Sigmoid colon (tissue), 7 donors: ENCODE measurements at places on chromosomes 2 and 18. TPM values are rescaled to one million over a fixed set of nuclear protein-coding genes. Genes with fewer than 3 reads are reported as not detected.

GRCh38 chr2:80887841-80888378 is 583.4 kb upstream of the LRRTM1 start:
- H3K4me3 ChIP-seq: no peak overlapping the region
- no peaks in the 10 kb centered on the region for H3K36me3 ChIP-seq
- no peak for DNase-seq
- H3K27ac ChIP-seq: no peak overlapping the region
- no peaks in the 10 kb centered on the region for H3K4me1 ChIP-seq

DNA sequence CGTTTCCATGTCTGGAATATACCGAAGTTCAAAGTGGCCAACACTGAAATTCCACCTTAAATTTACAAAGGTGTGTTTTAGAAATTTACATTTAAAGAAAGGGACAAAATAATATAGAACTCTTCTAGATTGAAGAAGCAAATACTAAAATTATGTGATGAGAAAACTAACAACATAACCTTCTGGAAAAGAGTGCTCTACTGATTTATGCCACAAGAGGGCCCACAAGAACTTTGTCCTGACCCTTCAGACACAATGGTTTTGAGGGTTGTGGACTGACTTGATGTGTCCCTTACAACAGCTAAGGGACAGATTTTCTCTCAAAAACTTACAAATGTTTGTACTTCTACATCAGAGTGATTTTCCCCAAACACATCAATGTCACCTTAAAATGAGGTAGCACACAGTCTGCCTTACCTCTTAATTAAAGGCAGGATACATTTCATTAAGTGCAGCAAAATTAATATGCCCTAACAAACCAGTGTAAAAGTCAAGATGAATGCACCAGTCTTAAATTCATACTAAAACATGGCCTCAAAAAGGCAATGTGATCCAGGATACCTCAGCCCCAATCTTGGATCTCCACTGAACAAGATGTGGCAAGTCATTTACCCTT is 36.2 kb downstream of the EIF2AK3 start:
- H3K4me3 ChIP-seq: no peak overlapping the region
- DNase-seq: no peak
- peaks cover 16% of the 10 kb centered on the region for H3K36me3 ChIP-seq
- H3K4me1 ChIP-seq: no peaks in the 10 kb centered on the region
- no peaks in the 10 kb centered on the region for H3K27me3 ChIP-seq
- H3K27ac ChIP-seq: no peak overlapping the region

DNA sequence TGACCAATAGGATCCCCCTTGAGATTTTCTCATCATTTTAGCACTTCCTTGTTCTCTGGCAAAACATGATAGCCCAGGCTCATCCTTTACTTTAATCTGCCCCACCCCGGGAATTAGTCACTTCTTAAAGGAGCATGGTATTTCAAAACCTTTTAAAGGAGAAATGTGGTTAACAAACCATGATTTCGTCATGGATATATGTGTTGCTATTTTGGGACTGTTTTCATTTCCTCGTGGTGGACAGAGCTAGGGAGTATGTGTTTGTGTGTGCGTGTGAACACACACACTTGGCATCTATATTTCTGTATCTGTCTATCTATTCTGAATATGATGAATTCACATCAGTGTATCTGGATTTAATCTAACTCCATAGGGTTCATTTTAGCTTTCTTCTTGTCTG is 128.1 kb downstream of the BIRC6 start:
- peaks cover 12% of the 10 kb centered on the region for H3K4me1 ChIP-seq
- no peak overlapping the region for H3K27ac ChIP-seq
- DNase-seq: no peak
- no peak overlapping the region for H3K4me3 ChIP-seq
- peaks cover 9% of the 10 kb centered on the region for H3K36me3 ChIP-seq

DNA sequence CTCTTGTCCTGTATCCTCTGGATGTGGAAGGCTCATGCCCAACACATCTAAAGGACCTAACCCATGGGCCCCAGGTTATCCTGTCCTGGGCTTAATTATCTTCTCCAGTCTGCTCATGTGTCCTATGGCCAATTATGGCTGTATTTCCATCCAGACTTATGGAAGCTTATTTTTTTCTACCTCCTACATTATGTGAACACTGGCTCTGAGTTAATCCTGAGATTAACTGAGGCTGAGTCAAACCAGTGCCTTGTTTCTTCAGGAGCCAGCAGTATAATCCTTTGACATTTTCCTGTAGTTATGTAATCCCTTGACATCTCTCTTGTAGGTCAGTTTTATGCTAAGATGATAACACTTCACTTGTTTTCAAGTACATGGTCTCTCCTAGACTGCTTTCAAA is 213.6 kb downstream of the PMAIP1 start:
- no peaks in the 10 kb centered on the region for H3K4me1 ChIP-seq
- H3K27me3 ChIP-seq: no peaks in the 10 kb centered on the region
- H3K36me3 ChIP-seq: no peaks in the 10 kb centered on the region
- H3K4me3 ChIP-seq: no peak overlapping the region
- no peak for DNase-seq
- H3K27ac ChIP-seq: no peak overlapping the region

- DNase-seq: no peak
- no peaks in the 10 kb centered on the region for H3K36me3 ChIP-seq
- no peaks in the 10 kb centered on the region for H3K27me3 ChIP-seq
- H3K4me1 ChIP-seq: no peaks in the 10 kb centered on the region
- no peak overlapping the region for H3K27ac ChIP-seq
- no peak overlapping the region for H3K4me3 ChIP-seq
Observed at GRCh38 chr18:21958707-21959450, 210.5 kb upstream of the GATA6 start.

DNA sequence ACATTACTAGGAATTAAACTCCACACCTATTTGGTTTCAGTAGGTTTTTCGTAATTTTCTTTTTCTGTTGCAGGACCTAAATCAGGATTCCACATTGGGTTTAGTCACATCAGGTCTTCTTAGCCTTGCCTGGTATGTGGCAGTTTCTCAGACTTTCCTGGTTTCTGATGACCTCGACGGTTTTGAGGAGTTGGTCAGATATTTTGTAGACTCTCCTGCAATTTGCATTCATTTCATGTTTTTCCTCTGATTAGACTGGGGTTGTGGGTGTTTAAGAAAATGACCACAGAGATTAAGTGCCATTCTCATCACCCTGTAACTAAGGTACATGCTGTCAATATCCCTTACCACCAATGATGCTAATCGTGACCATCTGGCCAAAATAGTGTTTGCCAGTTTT is 97.3 kb upstream of the ST6GAL2 start:
- H3K27ac ChIP-seq: no peak overlapping the region
- no peaks in the 10 kb centered on the region for H3K27me3 ChIP-seq
- no peak for DNase-seq

GRCh38 chr2:86543793-86544192 is 19.4 kb downstream of the CHMP3 start:
- H3K4me1 ChIP-seq: no peaks in the 10 kb centered on the region
- H3K27ac ChIP-seq: no peak overlapping the region
- no peaks in the 10 kb centered on the region for H3K27me3 ChIP-seq
- H3K36me3 ChIP-seq: peaks cover 9% of the 10 kb centered on the region
- no peak for DNase-seq

DNA sequence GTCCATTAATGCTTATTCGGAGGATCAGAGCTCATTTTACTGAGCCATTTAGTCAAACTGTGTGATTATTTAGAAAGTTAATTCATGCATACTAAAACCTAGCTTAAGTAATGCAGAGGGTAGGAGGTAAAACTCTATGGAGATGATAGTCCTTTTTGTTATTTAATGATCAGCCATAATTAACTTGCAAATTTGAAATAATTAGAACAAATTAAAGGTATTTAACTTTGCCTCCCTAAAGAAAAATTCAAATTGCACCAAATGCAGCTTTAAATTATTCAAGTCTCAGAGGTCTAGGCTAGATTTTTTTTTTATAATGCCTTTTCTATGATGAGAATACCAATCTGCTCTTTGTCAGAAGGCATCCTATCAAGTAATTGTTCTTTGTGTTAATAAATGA is 310.9 kb downstream of the KIAA1328 start:
- no peaks in the 10 kb centered on the region for H3K36me3 ChIP-seq
- H3K4me3 ChIP-seq: no peak overlapping the region

GRCh38 chr2:181540421-181540820 is 83.2 kb downstream of the ITGA4 start:
- no peak overlapping the region for H3K27ac ChIP-seq
- H3K27me3 ChIP-seq: no peaks in the 10 kb centered on the region
- no peaks in the 10 kb centered on the region for H3K4me1 ChIP-seq

- DNase-seq: no peak
- no peaks in the 10 kb centered on the region for H3K36me3 ChIP-seq
- H3K4me3 ChIP-seq: no peak overlapping the region
- no peaks in the 10 kb centered on the region for H3K4me1 ChIP-seq
Observed at GRCh38 chr2:191968120-191968519, 121.2 kb upstream of the CAVIN2 start.

GRCh38 chr2:68316111-68316510 is 3.6 kb downstream of the CNRIP1 start:
- no peak overlapping the region for H3K27ac ChIP-seq
- no peaks in the 10 kb centered on the region for H3K27me3 ChIP-seq
- peaks cover 20% of the 10 kb centered on the region for H3K4me1 ChIP-seq
- DNase-seq: no peak
- H3K4me3 ChIP-seq: no peak overlapping the region

DNA sequence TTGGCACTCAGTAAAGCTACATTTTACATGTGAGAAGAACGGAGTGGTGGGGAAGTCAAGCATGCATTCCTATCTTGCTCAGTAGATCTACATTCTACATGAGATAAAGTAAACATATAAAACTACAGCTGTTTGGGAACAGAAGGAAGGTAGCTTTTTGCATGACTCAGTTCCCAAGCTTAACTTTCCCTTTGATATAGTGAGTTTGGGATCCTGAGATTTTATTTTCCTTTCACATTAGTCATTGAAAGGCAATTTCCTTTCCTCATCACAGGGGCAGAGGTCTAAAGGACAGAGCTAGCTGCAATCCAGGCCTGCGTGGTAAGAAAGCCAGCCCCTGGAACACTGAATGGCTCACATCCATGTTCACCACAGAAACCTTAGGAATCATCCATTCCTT is 257.2 kb downstream of the SRBD1 start:
- H3K27ac ChIP-seq: no peak overlapping the region
- DNase-seq: no peak
- no peaks in the 10 kb centered on the region for H3K36me3 ChIP-seq
- no peaks in the 10 kb centered on the region for H3K4me1 ChIP-seq

The NLRC4 gene
- 1.7 TPM for total RNA-seq

The FBLN7 gene
- total RNA-seq: 1.1 TPM

The C18orf32 gene
- total RNA-seq: 53.9 TPM

The SLC11A1 gene
- 15.0 TPM for total RNA-seq
